Activated T-cell treated with anti-CD3 and anti-CD28 coated beads for 1 hour (primary cell): ENCODE measurements at places on chromosomes 2 and 18.

DNA sequence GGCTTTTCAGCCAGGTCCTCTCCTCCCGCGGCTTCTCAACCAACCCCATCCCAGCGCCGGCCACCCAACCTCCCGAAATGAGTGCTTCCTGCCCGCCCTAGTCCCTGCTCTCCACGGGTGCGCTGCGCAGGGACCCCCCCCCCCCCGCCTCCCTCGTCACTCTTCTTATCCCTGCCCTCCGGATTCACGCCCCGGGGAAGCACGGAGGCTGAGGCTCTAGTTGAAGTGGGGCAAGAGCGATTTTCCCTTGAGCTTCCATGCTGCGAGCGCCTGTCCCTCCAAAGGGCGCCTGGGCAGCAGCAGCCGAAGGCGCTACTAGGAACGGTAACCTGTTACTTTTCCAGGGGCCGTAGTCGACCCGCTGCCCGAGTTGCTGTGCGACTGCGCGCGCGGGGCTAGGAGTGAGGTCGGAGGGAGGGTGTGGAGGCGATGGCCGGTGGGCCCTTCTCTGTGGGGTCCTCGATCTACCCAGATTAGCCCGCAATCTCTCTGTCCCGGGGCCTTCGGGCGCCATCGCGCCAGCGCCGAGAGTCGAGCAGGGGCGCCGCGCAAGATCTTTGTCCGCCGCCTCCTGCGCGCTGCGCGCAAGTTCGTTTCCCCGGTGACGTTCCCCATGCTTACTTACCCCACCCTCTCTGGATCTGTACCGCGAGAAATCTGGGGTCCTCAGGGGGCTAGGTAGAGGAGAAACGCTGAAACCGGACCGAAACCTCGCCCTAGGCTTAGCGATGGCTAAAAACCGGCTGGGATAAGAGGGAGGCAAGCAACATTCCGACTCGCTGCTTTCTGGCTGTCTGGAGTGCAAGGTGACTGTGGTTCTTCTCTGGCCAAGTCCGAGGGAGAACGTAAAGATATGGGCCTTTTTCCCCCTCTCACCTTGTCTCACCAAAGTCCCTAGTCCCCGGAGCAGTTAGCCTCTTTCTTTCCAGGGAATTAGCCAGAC is 677 bp downstream of the GAD1 start:
- no peak for DNase-seq

DNA sequence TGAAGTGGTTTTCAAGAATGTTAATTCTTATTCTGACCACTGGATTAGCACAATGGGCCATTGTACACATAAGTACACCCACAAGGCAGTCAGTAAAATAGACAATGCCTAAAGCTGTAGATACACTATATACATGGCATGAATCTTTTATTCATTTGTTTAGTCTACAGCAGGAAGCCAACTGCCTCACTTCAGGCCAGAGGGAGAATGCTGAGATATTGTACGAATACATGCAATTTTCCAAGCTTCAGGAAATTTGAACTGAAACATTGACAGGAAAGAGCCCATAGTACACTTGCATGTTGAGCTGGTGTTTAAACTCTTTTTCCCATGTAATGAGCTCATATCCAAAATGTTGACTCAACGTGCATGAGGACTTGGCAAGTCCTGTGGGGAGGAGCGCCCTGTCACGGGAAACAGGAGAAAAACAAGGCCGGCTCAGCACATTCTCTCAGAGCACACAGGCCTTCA is 111.6 kb upstream of the CYP1B1 start:
- no peak for DNase-seq

DNA sequence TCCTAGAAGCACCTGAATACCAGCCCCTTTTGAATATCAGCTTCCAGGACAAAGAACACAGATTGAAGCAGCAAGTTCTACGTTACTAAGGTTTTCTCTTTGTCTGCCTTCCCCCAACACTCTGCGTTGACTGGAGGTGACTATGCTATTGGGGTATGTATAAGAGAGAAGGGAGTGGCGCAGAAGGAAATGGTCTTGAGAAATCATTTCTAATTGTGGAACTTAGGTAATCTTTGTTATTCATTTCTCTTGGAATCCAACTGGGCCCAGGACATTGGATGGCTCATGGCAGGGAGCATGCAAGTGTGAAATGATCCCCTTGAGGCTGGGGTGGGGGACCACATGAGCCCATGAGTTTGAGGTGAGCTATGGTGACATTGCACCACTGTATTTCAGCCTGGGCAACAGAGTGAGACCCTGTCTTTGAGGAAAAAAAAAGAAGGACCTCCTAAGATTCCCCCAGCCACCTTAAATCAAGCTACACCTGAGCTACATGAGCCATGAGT is 29.7 kb downstream of the XDH start:
- no peak for DNase-seq

DNA sequence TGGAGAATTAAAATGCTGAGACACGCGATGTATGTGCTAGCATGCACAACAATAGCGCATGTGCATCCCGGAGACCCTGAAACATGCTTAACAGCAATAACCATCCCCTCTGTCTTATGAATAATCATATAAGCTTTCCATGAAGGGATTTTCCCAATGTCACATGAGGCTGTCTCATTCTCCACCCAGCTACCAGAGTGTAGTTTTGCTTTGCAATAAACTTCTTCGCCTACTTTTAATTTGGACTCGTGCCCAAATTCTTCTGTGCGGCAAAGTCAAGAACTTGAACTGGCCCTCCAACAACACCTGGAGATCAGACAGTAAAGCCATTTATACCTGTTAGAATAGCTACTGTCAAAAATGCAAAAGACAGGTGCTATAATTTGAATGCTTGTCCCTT is 15.5 kb downstream of the LYG1 start:
- no peak for DNase-seq

GRCh38 chr2:144343145-144343544 is 176.8 kb downstream of the ZEB2 start:
- DNase-seq = no peak

- DNase-seq = no peak
Measured at GRCh38 chr18:8711736-8712135, 6.4 kb downstream of the MTCL1 start.
